ENCODE measurements at places on chromosomes 2 and 18.

DNA sequence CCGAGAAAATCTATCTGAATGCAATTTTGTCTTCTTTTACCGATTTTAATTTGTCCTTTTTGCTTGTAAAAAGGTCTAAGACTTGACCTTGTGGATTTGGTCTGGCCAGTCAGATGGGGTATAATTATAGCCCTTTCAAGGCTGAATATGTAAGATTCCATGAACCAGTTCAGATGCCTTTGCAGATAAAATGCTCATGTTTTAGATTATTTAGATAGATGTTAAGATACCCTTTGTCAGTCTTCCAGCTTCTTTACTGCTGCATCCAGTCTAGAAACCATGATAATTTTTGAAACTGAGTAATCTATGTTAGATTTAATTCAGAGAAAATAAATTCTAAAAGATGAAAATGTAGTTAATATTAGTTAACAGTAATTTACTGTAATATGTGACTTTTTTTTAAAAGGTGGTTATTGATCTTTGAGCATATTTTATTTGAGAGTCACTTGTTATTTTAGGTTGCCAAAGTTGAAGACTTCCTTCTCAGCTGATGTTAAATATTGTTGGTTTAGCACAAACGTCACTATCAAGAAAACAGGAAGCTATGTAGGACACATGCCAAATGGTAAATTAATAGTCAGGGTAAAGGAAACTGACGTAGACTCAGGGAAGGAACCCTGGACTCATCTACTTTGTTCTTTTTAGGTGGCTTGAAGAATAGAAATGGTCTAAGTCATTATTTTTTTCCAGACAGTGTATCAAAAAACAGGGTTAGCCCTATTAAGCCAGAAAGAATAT, 29.8 kb downstream of the BABAM2 start:
- no peak for DNase-seq

GRCh38 chr2:240851078-240851991, 17.3 kb upstream of the AGXT start:
- peak; percentile 69 for DNase-seq

GRCh38 chr2:159879051-159879604, 81.1 kb upstream of the CD302 start:
- no peak for DNase-seq

DNA sequence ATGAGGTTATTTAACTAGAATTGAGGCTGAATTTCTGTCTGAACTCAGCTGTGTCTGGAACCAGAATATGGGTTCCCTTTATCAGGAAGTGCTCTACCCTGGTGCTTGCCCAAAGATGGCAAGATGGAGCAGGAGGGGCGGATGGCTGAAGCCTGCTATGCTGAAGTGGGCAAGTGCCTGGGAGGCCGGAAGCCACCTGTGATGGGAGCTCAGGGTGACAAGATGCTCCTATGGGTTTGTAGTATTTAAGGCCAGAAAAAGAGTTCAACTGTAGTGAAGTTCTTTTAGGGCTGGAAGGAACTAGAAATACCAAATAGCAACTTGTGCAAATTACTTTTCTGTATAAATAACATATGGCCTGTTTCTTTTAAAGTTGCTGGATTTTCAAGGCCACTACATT, 808.9 kb upstream of the RAB6C start:
- DNase-seq: no peak

GRCh38 chr18:564708-565561, 15.2 kb upstream of the CETN1 start:
- no peak for DNase-seq

DNA sequence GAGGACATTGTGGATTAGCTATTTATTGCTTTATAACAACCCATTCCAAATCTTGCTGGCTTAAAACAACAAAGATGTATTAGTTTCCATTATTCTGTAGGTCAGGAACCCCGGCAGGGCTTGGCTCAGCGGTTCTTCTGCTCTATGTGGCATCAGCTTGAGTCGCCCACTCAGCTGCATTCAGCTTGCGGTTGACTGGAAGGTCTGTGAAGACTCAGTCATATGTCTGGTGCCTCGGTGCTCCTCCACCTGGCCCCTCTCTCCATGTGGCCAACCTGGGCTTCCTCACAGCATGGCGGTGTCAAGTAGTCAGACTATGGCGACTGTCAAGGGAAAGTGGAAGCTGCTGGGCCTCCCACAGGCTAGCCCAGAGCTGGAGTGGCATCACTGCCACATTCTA, 48.6 kb downstream of the EMILIN2 start:
- DNase-seq: no peak

Measured in NCI-H774 (cell line).